ENCODE measurements at places on chromosomes 11 and 22.

DNA sequence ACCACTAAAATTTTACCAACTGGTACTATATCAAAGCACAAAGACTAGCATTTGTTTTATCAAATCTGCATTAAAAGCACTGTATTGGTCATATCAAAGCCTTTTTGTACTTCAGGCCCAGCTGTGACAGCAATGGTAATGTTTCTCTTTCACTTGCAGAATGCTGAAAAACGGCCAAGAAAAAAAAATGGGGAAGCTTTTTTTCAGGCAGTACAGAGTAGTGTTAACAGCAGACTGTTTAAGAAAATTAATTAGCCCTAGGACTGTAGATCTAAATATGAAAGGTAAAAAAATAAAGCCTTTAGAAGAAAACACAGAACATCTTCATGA, 33.3 kb downstream of the DENND5A start:
- DNase-seq, result no peak

GRCh38 chr11:16993495-16993894, 20.7 kb downstream of the PLEKHA7 start:
- no peak for DNase-seq

- no peak for DNase-seq
Observed at GRCh38 chr11:22341588-22341931, 3.4 kb downstream of the SLC17A6 start.

DNA sequence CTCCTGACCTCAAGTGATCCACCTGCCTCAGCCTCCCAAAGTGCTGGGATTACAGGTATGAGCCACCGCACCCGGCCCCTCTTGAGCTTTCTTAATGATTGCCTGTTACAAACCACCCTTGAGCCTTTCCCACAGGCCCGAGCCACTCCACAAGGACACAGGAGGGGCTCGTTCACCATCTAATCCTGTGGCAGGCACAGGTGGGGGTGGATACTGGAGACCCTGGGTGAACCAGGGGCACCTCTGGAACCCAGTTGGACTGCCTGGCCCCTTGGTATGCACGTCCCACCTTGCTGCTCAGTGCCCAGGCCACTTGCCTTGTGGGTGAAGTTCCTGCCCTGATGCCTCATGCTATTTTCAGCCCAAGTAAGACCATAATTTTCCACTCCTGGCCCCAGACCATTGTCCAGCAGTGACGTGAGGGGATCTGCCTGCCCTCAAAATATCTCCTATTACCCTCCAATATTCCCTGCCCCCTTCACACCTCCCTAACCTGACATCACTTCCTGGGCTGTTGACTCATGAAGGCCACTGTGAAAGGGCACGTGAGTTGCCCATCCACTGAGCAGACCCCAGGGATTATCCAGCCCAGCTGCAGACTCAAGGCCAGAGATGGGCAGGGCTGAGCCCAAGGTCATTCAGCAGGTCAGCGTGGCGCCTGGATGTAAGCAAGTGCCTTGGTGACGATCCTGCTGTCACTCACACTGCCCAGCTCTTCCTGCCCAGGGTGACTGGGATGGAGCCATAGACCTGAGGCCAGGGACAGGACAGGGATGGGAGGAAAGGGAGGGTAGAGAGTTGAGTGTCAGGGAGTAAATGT, 19.6 kb downstream of the P2RY2 start:
- DNase-seq, result no peak

GRCh38 chr11:46463701-46464421, 72.3 kb upstream of the CHRM4 start:
- no peak for DNase-seq

DNA sequence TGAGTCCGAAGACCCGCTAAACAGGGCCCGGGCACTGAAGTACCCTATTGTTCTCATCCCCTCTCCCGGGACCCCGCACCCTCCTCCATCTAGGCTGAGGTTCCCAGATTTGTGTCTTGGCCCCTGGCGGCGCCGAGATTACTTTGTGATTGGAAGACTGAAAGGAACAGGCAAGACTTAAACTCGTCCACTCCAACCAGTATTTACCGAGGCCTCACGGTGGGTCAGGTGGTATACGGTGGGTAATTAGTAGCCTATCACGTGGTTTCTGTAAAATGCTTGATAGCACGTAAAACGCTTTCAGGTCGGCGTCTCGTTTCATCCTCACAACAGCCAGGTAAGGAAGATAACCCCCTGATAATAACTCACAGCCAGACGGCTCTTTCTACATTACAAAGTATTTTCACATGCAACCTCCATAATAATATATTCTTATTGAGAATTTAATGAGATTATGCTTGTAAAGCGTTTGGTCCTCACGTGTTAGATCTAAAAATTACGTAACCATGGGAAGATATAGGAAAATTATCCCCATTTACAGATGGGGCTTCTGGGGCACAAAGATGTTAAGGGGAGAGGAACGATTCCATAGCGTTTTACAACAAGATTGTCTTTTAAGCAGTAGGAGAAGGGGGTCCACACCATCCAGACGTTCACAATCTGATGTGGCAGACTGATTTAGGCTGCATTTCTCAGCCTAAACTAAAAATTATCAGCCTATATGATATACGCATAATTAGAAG, 642 bp upstream of the PIK3C2A start:
- DNase-seq, result peak; percentile 81
